ENCODE measurements at places on chromosomes 4 and X.

DNA sequence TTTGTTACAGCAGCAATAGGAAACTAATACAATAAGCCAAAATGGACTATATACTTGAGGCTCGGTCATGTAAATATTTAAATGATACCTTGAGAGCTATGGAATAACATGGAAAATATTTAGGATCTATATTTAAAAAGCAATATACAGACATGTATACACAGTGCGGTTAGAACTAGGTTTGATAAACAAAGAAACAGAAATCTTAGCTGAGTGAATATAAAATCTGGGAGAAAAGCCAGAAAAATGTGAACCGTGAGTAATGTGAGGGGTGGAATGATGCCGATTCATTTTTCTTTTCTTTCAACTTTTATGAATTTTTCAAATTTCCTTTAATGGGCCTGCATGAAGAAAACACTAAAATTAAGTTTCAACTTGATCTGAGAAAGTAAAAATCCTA is 104.1 kb downstream of the ATXN3L start:
- DNase-seq, result no peak

DNA sequence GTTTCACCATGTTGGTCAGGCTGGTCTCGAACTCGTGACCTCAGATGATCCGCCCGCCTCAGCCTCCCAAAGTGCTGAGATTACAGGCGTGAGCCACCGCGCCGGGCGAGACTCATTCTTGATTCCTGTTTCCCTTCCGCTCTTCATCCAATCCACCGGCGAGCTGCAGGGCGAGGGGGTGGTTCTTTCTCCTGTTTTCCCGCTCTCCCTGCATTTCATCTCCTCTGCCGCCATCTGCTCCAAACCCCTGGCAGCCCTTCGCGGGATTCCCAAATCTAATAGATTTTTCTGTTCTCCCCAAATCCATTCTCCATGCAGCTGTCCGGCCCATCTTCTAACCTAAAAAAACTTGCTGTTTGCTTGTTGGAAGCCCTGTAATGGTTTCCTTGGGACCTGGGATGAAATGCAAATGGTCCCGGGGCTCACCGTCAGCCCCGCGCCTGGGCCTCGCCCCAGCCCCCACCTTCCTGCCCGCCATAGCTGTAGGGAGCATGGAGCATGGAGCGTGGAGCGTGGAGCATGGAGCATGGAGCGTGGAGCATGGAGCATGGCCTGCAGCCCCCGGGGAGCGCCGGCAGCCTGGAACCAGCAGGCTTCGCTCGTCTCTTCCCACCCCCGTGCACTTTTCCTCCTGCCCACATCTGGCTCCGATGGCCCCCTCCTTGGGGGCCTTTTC is 1.1 kb downstream of the ZFP42 start:
- no peak for DNase-seq

- no peak for DNase-seq
Measured at GRCh38 chr4:10066206-10066605, 44.9 kb upstream of the SLC2A9 start.

DNA sequence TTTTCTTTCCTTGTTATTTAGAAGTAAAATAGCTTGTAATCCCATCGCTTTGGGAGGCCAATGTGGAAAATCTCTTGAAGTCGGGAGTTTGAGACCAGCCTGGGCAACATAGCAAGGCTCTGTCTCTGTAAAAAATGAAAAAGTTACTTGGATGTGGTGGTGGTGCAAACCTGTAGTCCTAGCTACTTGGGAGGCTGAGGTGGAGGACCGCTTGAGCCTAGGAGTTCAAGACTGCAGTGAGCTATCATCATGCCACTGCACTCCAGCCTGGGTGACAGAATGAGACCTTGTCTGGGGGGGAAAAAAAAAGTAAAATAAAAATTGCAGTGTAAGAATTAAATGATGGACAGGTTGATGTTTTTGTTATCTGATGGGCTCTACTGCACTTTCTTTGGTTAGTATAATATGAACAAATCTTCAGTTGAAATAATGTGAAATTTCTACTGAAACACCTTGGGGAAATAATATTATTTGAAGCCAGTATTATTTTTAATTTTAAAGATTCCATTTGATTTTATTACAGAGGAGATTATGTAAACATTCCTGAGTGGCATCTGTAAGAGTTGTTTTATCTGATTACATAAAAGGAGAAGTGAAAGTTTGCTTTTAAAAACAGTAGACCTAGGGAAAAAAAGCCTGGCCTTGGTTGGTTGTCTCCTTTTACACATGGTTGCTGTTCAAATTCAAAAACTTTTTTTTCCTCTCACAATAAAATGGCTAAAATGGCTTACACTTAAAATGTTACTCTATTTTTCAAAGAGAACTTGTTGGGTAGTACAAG is 10.5 kb upstream of the NDUFC1 start:
- no peak for DNase-seq

DNA sequence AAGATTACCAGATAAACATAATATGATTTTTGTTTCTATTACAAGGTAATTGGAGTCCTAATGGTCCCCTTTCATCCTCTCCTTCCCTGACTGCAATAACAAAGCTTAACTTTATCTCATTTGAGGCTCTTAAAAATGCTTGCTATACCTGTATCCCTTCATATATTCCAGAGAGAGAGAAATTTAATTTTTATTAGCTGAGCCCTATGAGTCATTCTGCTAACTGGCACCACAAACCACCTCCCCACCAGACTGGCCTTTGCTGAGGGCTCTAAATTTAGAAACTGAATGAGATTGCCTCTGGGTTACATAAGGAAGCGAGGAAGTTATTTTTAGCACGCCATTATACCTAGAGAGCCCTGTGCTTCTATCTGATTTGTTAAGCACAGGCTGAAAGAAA is 27.4 kb downstream of the CBLL2 start:
- no peak for DNase-seq

DNA sequence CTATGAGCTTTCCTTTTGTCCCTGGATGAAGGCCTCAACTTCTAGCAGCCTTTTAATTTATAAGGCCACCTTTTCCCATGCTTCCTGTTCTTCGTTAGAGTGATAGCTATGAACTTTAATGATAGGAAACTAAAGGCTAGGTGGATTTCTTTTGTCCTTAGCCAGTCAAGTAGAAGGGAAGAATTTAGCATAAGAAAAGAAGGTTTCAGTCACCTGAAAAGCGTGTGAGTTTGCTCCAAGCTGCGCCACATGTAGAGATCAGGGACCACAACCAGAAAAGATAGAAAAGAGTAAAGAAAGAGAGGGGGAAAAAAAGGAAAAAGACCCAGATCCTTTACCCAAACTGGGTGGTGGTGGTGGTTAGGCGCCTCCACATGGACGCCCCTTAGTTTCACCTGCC is 28.6 kb downstream of the LUZP4 start:
- no peak for DNase-seq

DNA sequence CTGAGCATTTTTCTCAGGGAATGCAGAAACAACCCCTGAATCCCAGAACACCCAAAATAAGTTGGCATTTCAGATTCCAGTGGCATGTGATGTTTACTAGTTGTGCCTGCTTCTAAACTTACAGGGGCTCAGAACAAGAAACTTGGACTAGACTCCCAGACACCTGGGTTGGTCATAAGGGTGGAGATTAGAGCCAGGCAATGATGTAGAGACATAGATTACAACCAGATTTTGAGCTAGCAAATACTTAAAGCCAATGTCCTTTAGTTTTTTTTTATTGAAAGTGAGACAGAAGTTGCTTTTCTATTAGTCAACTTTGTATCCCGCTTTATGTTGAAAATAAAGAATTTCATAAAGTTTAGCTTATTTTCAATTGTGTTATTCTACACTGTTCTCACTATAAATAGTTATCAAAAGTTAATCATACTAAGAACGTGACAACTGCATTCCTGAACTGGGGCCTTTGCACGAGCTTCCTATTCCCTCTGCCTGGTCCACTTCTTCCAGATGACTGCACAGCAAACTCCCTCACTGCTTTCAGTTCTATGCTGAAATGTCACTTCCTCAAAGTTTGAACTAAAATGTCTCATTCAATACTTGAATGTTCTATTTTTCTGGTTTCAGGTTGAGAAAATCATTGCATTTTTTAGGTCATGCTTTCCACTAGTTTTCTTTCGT is 224.7 kb upstream of the PPP1R2C start:
- DNase-seq, result no peak

DNA sequence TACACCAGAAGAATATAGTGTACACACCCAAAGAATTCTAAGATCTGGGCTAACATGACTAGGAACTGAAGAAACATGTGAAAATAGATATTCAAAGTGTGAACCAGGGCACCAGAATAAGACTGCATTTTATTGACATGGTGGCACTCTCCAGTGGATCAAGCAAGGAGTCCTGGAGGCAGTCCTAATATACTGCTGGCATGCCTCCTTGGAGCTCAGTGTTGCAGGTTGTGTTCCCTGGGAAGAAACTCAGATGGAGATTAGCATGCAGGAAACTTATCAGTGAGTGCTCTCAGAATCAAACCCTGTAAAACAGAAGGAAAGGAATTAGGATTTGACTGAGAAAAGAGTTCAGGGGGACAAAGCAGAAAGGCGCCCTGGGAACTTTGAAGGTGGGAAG is 105.1 kb downstream of the CXCL13 start:
- no peak for DNase-seq

DNA sequence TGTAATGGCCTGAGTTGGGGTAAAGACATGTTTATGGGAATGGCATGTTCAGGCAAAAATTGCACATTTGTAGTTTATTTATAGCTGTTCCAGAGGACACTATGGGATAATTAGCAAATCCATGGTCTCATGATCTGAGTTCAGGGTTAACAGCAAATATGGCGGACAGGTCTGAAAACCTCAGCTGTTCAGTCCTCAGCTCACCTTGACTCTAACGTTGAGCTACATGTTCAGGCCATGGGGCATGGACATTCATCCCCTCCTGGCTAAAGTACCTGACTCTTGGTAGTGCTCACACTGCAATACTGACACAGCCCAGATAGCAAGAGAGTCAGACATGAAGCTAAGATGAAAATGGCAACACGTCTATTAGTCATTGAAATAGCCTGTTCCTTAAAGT is 161.6 kb upstream of the GPC4 start:
- no peak for DNase-seq

- peak; percentile 32 for DNase-seq
Measured at GRCh38 chrX:70196961-70197720, 19.9 kb downstream of the DGAT2L6 start.

DNA sequence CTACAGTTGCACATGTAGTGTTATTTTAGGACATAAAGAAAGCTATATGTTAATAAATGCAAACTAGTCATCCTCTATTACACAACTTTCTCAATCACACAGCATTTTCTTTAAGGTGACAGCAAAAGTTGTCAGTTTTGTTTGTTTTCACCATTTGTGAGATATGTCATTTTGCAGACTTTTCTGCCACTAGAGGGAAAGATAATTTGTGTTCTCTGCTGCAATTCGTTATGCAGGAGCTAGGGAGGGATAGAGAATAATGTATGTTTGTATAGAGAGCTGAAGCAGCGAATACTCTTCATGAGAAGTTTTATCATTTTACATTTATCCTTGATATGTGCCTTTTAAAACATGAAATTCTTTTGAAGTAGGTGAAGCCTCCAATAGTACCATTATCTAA is 670.6 kb upstream of the ATOH1 start:
- no peak for DNase-seq

GRCh38 chr4:73018595-73018994 is 50.9 kb downstream of the COX18 start:
- no peak for DNase-seq

GRCh38 chrX:80354966-80355465 is 65.2 kb upstream of the TENT5D start:
- no peak for DNase-seq
